Activated T-helper 2 cell treated with anti-CD3 and anti-CD28 coated beads, Interferon-gamma antibody, Interleukin-2, Interleukin-4, amounts not matched to agents 10 μg/mL and 5 μg/mL and 100 μg/mL, durations not matched to agents 14 hours and 24 hours and 36 hours (primary cell): ENCODE measurements at places on chromosomes 1 and 21.

- no peak for DNase-seq
Observed at GRCh38 chr1:56098946-56099345, 480.4 kb downstream of the PLPP3 start.

DNA sequence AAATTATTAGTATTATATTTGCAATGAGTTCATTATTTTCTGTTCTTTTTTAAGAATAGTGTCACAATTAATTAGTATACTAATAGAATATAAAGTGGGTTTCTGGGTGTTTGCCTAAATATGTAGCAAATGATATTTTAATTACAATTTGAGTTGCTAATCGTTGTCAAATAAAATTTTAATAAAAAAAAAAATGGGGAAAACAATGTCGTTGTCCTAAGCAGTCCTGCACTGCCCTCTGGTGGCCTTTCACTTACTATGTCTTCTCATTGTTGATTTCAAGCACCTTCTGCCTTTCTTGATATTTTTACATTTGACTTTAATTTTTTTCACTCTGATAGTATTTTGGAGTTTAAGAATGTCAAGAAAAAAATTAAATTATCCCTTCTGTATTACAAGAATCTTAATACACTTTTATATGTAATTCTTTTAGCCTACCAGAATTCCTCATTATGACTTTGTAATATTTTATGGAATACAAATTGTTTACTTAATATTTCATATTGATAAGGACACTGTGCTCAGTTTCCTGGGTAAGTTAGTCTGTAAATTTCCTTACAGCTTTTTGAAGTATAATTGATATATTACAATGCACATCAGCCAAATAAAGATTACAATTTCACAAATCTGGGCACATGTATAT lies 104.5 kb upstream of the FMN2 start:
- no peak for DNase-seq

DNA sequence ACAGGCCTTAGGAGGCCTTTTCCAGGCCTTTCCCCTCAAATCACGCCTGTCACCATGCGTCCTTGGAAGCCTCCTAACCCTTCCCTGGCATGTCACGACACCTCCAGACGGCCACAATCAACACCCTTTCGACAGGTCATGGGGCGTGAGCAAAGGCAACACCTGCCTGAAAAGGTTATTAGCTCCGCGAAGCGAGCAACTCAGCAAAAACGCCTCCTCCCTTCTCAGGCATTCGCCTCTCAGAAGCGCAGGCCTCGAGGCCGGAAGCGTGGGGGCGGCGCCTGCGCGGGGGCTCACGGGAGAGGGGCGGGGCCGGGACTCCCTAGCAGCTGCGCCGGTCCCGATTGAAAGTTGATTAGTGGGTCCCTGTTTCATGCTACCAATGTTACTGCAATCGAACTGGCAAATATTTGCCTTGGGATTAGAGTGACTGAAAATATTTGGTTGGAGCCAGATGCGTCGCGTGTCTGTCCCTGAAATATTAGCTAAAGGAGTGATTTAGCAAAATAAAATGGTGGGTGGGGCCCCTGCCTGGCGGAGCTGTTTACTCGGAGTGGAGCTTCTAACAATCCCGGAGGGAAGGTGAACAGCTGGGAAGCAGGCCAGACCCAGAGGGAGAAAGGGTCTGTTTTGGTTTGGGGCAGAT lies 44.9 kb downstream of the GFI1 start:
- DNase-seq, result no peak

DNA sequence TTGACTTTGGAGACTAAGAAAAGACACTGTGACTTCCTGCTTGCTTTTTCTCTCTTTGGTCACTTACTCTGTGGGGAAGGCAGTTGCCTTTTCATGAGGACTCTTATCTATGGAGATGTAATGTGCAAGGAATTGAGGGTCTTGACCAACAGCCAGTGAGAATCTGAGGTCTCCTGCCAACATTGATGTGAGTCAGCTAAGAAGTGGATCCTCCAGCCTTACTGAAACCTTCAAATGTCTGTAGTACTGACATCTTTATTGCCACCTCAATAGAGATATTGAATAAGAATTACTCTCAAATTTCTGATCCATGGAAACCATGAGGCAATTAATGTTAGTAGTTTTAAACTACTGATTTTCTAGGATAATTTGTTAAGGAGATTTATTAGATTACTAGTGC lies 598.4 kb downstream of the ADGRL2 start:
- no peak for DNase-seq
